Fibroblast of lung (primary cell): ENCODE measurements at places on chromosomes 3 and 15. TPM values are rescaled to one million over a fixed set of nuclear protein-coding genes. Genes with fewer than 3 reads are reported as not detected.

DNA sequence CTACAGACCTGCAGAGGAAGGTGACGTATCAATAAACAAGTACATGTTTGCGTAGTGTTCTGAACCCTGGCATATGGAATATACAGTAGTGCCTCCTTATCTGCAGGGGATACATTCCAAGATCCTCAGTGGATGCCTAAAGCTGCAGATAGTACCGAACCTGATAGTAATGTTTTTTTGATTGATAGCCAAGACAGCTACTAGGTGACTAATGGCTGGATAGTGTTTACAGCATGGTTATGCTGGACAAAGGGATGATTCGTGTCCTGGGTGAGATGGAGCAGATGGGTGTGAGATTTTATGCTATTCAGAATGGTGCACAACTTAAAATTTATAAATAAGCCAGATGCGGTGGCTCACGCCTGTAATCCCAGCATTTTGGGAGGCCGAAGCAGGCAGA lies 55.8 kb upstream of the IGF2BP2 start:
- DNase-seq: no peak

Gene DPPA2
- polyA plus RNA-seq: not detected in 2 replicates

DNA sequence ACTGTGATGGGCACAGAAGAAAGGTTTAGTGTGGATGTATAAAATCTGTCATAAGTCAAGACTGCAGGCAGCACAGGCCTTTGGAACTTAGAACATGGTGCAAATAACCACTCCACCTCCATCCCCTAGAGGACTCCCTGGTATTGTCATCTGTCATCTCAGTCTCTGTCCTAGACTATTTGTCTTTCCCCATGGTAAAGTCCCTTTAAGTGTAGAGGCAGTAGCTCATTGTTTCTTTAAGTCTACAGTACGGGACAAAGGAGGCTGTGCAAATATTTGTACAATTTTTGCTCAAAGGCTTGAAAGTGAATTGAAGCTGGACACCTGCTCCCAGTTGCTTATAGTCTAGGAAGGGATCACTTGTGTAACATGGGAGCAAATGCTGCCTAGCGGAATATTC lies 3.2 kb upstream of the PXYLP1 start:
- no peak for DNase-seq

DNA sequence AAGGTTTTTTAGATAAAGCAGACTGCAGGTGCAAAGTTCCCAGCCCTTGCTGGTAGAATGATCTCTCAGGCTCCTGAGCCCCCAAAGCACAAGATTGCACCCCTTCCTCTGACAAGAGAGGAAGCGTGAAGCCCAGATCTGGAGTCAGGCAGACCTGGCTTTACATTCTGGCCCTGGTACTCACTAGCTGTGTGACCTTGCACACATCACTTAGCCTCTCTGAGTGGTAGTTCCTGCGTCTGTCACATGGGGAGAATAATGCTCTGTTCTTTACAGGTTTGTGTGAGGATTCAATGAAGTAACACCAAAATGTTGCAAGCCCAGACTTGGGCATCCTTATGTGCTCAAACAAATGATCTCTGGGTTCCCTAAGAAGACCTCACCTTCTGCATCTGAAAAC lies 141.5 kb downstream of the SMAD6 start:
- no peak for DNase-seq

GRCh38 chr15:72782274-72783003 lies 1.1 kb downstream of the ADPGK start:
- DNase-seq: no peak

- no peak for DNase-seq
These were observed 180.0 kb upstream of the SMAD3 start for GRCh38 chr15:66885281-66885915.
